Cortex of kidney (tissue), 1 donor: ENCODE measurements at places on chromosomes 13 and 19.

DNA sequence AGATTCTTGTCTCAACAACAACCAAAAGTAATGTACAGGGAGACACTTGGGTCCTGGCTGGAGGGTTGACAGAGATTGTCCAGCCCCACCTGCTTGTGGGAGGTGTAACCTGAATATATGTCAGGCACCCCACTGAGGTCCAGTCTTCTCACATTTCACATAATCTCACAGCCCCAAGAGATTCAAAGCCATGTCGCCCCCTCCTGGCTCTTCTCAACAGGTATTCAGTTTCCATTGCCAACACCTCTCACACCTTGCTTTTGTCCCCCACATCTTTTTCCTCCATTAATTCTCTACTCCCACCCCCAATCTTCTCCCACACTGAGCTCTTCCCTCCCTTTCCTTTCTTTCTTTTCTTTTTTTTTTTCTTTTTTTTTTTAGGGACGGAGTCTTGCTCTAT lies 11.2 kb downstream of the UNC13A start:
- no peak for DNase-seq

DNA sequence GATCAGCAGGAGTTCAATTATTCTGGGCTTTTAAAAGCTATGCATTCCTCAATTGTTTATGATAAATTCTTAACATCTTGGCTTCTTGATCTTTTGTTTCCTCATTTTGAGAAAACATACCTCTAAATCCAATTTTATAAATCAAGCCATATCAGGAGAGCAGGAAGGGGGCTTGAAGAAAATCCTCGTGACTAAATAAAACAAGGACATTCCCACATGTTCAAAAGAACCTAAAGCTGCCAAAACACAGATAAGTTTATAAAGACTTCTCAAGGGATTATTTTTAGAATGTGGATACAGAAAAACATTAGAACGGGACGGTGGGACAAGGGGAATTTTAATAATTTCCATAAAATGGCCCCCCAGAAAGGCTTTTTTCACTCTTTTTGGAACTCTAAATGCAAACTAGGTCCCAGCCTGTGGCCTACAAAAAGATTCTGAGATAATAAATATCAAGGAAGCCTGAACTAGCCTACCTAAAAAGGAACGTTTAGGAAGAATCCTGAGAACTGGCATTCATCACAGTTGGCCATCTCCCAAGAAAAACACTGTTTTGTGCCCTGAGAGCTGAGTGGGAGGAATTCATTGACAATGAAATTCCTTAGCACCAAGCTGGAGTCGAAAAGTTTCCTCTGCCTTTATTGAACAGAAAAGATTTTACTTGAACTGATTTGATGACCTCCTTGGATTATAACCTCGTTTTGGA lies 30.1 kb downstream of the ZAR1L start:
- no peak for DNase-seq

GRCh38 chr13:36718686-36719085 lies 44.9 kb downstream of the SERTM1 start:
- no peak for DNase-seq

DNA sequence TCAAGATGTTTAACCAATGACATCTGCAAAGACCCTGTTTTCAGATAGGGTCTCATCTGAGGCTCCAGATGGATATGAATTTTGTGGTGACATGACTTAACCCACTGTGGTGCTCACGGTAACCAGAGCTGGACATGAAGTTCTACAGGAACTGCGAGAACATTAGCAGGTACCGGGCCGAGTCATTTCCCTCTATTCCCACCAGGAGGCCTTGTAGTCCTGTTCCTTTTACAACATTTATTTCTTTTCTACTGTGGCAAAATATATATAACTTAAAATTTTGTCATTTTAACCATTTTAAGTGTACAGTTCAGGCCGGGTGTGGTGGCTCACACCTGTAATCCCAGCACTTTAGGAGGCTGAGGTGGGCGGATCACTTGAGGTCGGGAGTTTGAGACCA lies 7.6 kb upstream of the TSPAN16 start:
- DNase-seq: no peak

- DNase-seq: no peak
Measured at GRCh38 chr13:63041640-63042414, 1626.2 kb upstream of the PCDH20 start.

GRCh38 chr13:26694609-26695359 lies 65.8 kb downstream of the GPR12 start:
- no peak for DNase-seq

GRCh38 chr13:98175823-98176222 lies 1.2 kb downstream of the RNF113B start:
- no peak for DNase-seq

GRCh38 chr19:34269489-34269888 lies 15.1 kb downstream of the GARRE1 start:
- DNase-seq: no peak

DNA sequence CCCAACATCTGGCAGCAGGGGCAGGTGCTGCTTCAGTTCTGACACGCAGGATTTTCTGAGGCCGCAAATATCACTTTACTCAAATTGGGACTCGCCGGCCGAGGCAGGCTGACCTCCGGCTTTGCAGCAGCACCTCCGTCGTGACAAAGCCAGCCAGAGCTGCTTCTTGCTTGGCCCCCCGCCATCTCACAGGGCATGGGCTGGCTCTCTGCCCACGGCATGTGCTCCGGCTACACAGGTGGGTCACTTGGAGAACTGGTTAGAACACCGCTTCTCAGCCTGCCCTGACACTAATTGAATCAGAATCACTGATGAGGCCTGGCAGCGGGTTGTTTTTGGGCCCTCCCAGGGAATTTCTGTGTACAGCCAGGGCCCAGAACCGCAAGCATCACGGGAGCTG lies 112.3 kb downstream of the SLC7A1 start:
- DNase-seq: no peak

- DNase-seq: no peak
Measured at GRCh38 chr13:51707461-51707860, 96.5 kb downstream of the DHRS12 start.

- DNase-seq: no peak
Measured at GRCh38 chr13:74145249-74145975, 11.2 kb upstream of the KLF12 start.

- DNase-seq: no peak
Measured at GRCh38 chr19:9352505-9352904, 10.3 kb upstream of the ZNF177 start.

GRCh38 chr13:113293686-113294085 lies 3.4 kb upstream of the LAMP1 start:
- DNase-seq: no peak

DNA sequence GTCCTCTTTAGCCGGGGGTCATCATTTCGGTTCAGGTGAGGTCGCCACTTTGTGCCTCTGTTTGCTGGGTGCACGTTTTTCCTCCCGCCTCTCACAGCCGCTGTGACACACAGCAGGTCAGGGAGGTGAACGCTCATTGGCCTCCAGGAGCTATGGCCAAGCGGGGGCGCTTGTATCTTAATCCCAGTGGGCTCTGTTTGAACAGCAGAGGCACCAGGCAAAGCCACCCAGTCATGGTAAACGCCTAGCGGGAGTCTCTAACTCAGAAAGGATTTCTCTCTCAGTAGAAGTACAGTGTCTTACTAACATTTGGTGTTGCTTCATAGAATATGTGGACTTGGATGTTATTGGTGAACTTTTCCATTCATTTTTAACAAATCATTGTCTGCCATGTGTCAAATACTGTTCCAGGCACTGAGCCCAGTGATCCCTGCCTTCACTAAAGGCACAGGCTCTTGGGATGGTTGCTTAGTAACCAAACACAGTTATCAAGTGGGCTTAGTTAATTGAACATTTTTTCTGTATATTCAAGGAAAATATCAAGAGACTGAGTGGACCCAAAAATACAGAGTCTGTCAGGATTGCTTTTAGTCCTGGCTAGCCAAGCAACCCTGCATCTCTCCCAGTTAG lies 186.7 kb downstream of the STK24 start:
- DNase-seq: no peak

GRCh38 chr19:41703602-41704293 lies 4.7 kb upstream of the CEACAM5 start:
- no peak for DNase-seq
